ENCODE measurements at places on chromosomes 3 and 15.
A peak's percentile ranks its signal among the peaks of the same experiment; 100 is the strongest.

GRCh38 chr15:84654689-84655453 lies 788 bp upstream of the WDR73 start:
- peak; percentile 85 for DNase-seq

DNA sequence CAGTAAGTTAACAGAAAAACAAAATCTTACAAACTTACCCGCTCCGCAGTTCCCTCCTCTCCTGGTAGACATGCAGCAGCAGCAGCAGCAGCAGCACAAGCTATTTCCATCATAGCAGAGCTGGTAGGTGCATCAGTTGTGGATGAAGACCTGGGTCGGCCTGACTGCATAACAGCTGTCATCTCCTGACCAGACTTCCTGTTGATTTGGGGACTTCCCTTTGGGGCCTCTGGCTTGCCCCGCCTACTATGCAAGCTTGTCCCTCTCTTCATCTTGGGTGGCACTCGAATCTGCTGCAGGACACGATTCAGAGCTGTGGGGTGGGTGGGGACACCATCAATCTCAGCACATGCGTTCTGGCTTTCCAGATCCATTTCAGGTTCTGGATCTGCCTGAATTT lies 65.7 kb downstream of the TMCC1 start:
- DNase-seq, result peak; percentile 41

GRCh38 chr3:8882642-8883041 lies 80.6 kb downstream of the RAD18 start:
- DNase-seq, result no peak

- DNase-seq, result no peak
Measured at GRCh38 chr3:48696601-48697000, 10.9 kb upstream of the NCKIPSD start.

DNA sequence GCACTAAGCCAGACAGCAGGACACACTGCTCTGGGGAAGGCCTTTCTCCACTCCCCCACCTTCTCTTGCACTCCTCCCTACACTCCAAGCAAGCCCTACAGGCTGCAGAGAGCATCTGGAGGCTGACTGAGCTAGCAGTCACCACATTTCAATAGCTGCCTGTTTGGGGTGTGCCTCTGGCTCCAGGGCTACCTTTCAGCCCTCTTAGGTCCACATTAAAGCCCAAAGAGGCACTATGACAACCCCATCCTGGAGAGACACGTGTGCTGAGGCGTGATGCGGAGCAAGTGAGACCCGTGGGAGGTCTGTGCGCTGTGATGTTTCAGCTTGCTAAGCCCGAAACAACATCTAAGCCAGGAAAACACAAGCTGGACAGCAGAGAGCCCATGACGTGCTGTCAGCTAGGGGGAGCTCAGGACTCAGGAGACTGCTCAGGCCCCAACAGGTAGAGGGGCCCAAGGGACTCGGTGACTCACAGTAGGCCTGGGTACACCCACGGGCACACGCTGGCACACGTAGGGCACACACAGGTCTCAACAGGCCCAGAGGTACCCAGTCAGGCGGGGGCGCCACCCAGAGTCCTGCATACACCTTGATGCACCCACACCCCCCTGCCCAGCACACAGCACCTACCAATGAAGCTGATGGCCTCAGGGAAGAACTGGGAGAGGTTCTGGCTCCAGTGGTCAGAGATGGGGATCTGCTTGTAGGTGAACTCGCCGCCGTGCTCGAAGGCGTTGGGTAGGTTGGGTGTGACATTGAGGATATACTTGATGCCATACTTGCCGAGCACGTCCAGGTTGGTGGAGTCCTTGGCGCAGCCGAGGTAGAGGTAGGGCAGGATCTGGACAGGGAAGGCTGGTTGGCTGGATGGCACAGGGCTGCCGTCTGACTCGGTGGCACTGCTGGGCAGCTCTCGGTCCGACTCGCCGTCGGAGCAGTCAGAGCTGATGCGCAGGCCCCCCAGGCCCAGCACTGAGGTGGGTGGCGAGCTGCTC lies 2.8 kb downstream of the DUSP7 start:
- peak; percentile 68 for DNase-seq

DNA sequence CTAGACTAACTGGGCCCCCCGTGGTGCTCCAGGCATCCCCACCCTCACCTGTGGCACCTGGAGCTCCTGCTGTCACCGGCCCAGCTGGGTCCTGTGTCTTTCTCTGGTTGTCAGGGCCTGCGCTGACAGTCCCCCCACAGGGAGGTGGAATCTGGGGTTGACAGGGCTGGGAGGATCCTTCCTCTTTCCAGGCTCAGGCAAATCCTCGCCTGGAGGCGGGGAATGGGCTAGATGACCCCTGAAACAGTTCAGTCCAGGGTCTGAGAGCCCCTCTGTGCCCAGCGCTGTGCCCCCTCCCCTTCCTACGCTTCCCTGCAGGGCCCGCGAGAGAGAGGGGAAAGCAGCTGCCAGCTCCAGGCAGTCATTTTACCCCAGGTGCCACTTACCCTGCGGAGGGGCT lies 50.1 kb upstream of the MCF2L2 start:
- no peak for DNase-seq

- DNase-seq, result no peak
Measured at GRCh38 chr15:91865950-91866349, 12.4 kb downstream of the SLCO3A1 start.

DNA sequence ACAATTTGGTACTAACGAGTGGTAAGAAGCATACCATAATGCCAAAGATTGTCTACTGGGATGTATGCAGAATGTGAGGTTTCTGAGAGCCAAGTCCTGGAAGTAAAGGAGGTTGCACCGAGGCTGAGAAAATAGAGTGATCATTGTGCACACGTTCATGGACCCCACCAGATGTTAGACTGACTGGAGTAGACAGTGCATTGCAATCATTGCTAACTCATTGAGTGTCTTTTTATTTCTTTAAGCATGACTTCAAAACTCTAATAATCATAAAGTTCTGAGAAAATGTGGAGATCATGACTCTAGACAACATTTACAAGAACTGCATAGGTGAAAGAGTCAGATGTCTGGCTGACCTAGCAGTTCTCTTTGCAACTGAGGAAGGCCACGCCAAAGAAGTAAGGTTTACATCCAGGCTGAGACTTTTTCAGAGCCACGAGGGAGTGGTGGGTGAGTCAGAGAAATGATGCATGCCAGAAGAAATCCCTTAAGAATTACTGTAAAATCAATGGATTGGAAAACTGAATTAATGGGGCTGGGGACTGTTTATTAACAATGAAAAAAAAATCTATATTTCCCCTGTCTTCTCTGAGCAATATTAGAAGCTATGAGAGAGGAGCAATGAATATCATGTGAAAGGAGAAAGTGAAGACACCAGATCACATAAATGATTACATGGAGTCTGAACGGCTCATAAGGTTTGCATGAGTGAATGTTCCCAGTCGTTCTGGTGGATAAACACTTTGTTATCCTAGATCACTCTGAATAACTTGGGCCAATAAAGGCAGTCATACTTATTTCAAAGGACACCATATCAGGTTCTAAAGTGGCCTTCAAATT lies 76.0 kb upstream of the SLC25A26 start:
- no peak for DNase-seq

GRCh38 chr15:89665449-89666181 lies 10.3 kb upstream of the KIF7 start:
- DNase-seq, result no peak

- DNase-seq, result no peak
Measured at GRCh38 chr3:188270423-188270972, 116.5 kb downstream of the LPP start.

DNA sequence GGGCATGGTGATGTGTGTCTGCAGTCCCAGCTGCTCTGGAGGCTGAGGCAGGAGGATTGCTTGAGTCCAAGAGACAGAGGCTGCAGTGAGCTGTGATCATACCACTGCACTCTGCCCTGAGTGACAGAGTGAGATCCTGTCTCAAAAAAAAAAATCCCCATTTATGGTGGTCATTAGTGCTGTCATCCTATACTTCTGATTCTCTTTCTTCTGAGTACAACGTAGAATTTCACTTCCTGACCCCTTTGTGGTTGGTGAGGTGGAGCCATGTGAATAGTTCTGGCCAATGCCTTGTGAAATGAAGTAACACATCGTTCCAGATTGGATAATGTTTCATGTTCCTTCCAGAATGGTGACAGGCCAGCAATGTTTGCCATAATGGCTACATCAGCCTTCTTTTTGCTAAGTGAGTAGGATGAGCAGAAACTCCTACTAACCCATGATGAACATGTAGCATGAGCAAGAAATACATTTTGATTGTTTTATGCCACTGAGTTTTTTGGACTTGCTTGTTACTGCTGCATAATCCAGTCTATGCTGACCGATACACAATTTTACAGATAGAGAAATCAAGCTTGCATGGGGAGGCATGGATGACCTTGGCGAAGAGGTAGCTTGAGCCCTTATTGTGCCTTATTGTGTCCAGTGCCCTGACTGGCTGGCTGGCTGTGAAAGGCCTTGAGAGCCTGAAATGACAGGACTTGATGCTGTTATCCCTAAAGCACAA lies 30.9 kb upstream of the TLE3 start:
- DNase-seq, result no peak

- no peak for DNase-seq
Measured at GRCh38 chr3:4722103-4722502, 229.0 kb downstream of the ITPR1 start.

DNA sequence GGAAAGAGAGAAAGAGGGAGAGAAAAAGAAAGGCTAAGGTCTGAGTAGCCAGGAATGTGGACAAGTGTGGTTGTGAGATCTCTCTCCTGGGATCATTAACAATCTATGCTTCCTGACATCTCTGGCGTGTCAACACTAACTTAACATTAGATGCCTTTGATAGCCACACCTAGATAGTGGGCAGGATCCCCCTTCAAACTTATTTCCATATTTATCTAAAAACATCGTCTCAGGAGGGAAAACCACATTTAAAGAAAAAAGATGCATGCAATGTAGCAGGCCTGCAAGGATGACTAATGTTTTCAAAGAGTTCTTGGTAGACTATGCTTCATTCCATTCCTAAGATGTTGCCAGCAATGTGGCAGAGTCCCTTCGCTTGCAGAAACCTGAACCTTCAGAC lies 80.9 kb downstream of the MLH1 start:
- no peak for DNase-seq

- DNase-seq, result no peak
Measured at GRCh38 chr3:123533554-123534159, 51.2 kb downstream of the HACD2 start.

DNA sequence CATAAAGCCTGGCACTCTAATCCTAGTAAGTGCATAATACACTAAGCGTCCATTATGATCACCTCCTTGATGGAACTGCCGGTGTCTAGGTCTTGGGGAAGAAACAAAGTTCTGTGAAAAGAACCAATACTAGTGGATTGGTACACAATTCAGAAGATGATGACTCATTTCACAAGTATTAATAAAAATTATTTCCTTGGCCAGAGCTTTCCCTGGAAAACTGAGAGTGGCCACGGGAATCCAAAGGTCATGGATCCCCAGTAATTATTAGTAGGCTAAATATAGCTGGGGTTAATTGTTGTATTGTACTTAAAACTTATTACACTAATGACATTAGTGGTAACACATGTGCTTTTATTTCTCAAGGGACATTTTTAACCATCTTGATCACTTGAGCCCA lies 808.0 kb upstream of the NR2F2 start:
- no peak for DNase-seq

DNA sequence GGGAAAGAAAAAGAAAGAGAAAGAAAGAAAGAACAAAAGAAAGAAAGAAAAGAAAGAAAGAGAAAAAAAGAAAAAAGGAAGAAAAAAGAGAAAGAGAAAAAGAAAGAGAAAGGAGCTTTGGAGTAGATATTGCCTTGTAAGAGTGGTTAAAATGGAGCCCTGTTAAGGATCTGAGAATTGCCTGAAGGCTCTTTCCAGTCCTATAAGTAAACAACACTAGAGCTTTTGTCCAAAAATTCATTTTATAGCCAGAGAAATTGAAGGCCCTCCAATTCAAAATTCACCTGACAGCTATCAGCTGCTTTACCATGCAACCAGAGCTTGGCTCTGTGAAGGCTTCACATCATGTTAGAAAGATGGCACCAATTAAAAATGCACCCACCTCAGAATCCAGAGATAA lies 102.1 kb upstream of the FRMD4B start:
- DNase-seq, result no peak

- DNase-seq, result no peak
Measured at GRCh38 chr3:51683566-51683965, 12.5 kb downstream of the TEX264 start.

GRCh38 chr3:106685745-106686144 lies 691.5 kb upstream of the CCDC54 start:
- no peak for DNase-seq

GRCh38 chr3:43728947-43729346 lies 38.2 kb downstream of the ABHD5 start:
- DNase-seq, result no peak

GRCh38 chr15:71777216-71777943 lies 33.0 kb upstream of the NR2E3 start:
- DNase-seq, result no peak

DNA sequence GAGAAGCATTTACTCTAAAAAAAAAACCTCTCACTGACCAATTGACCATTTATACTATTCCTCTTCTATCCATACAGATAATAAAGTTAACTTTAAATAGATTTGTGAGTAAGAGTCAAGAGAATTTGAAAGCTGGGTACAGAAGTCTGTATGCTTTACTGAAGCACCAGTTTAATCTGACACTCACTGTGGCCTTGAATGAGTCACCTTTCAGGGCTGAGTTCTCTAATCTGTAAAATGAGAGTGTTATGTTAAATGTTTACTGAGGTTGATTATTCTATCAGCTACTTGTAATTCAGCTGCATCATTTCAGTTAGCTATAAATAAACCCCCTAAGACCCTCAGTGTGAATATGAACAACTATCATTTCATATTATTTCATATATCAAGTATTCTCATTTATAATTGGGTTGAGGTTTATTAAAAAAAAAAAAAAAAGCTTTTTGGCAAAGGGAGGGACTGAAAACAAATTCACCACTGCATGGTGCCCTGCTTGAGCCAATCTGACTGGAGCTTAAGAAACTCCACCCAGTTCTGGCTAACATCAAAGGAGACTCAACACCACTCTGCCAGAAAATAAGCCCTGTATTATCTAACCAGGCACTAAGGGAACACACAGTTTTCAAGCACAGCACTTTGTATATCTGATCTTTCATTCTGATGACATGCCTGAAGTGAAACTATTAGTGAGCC lies 2.8 kb downstream of the MAP4 start:
- no peak for DNase-seq

DNA sequence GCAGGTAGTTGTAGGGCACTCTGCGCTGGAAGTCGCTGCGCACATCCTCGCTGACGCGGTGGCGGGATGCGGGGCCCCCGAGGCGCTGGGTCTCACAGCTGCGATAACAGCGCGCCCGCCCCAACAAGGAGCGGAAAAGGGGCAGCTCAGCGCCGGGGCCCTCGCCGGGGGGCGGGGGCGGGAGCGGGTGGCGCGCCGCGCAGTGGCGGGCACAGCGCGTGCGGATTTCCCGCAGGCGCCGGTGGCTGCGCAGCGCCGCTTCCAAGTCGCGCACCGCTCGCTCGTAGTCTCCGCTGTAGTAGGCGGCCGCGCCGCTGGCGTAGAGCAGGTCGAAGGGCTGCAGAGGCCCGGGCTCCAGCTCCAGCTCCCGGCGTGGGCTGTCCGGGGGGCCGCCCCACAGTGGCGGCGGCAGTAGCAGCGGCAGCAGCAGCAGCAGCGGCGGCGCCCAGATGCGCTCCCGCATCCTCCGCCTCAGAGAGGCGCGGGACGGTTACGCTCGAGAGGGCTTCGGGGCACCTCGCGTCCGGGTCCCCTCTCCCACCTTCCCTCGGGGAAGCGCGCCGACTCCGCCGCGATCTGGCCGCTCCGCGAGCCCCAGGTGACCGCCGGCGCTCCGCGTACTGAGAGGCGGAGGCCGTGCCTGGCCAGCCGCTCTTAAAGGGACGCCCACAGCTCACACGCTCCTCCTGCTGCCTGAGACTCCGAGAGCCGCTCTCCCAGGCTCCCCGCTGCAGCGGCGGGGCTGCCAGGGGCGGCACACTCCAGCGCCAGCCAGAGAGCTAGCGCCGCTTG lies at the start of gene P3H2:
P3H2 (minus strand) TSS at position 629 of the 792 bp plus-strand sequence; CDS start at position 463, 166 bp downstream.
- DNase-seq, result no peak
